Activated naive CD8-positive, alpha-beta T cell treated with anti-CD3 and anti-CD28 coated beads, Interleukin-2, amount 10 ng/mL, durations not matched to agents 7 days and 5 days (primary cell): ENCODE measurements at places on chromosomes 1 and 21.

- no peak for DNase-seq
Measured at GRCh38 chr1:39711104-39711965, 20.1 kb upstream of the HPCAL4 start.

DNA sequence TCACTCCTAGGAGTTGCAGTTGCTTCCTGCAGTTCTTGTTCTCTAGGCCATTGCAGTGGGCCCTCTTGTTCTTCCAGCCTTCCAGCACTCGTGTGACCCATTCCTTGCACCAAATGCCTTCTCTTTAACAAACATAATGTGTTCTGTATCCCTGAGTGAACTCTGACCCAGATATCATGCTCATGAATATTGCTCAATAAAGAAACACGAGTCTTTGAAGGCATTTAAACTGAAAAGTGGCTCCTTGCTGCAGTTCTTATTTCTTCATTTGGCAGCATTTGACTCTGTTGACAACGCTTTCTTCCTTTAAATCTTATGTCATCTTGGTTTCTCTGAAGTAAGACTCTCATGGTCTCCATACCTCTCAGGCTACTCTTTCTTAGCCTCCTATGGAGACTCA is 100.7 kb upstream of the PDE4B start:
- no peak for DNase-seq

DNA sequence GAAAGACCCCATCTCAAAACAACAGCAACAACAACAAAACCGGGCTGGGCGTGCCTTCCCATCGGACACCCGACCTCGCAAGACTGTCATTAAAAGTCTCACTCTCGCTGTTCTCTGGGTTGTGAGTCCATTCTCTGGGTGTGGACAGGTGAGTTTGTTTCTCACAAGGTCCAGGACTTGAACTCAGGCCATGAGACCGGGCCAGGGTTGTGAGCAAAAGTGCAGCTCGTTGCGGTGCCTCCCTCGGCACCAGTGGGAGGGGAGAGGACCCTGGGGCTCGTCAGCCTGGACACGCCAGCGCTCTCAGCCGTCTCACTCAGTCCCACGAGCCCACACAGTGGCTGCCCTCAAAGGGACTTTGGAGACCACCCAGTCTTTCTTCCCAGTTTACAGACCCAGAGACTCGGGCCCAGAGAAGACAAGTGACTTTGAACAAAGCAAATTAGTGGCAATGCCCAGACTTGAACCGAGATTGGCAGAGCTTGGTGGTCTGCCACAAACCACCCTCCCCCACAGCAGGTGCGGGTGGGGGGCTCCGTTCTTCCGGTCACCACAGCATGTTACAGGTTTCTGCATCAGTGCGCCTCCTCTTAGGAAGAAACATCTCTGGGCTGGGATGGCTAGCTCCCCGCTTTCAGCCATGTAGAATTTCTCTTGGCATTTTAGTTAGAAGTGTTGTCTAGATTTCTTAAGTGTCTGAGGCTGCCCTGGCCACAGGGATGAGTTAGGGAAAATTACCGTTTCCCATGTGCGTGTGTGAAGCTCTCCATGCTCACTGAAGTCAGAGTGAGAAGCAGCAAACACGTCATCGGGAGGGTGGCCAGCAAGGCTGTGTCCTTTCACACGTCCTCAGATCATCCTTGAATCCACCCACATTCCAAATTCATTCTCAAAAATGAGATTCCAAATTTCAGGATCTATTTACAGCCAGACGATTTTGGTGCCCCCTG is 28.3 kb downstream of the LRRC3 start:
- no peak for DNase-seq

DNA sequence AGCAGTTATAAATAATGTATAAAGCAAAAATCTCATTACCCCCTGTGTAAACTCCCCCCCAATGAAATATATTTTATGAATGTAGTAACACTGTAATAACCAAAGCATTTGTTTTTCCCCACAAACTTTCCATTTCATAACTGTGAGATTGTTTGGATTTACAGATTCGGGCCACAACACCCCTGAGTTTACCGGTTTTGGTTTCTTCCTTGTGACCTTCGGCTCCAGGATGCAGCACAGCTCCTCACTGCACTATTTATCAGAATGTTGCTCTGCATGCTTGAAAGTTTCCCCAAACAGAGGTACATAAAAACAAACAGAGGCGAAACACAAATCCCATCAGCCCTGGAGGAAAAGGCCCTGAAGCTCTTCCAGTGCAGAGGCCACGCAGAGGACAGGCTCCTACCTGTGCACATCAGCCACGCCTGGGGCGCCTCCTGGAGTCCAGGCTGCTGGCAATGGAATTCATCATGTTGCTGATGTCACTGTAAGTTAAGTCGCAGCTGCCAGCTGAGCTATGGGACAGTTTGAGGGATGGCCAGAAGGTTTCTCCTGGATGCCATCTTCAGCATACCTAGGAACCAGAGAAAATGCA is 122.0 kb downstream of the LMO4 start:
- DNase-seq: no peak

DNA sequence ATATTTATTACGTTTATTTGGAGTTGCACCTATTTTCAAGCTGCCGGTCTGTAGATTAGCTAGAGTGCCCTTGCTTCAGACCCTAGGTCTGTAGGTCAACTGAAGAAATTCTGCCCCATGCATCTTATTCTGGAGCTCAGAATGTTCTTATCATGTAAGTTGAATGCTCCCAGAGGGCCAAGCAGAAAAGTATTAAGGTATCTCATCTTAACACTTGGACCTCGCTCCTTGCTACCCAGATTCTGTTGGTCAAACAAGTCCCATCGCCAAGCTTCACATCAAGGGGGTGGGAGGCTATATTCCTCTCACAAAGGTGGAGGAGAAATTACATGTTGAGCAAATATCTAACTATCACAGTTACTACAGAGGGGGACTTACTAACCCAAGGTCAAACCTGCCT is 187.7 kb downstream of the C1orf94 start:
- no peak for DNase-seq
